Vagina (tissue), 2 donors: ENCODE measurements at places on chromosomes 16 and 17.

- DNase-seq = no peak
Observed at GRCh38 chr17:6075050-6075449, 4.9 kb downstream of the WSCD1 start.

DNA sequence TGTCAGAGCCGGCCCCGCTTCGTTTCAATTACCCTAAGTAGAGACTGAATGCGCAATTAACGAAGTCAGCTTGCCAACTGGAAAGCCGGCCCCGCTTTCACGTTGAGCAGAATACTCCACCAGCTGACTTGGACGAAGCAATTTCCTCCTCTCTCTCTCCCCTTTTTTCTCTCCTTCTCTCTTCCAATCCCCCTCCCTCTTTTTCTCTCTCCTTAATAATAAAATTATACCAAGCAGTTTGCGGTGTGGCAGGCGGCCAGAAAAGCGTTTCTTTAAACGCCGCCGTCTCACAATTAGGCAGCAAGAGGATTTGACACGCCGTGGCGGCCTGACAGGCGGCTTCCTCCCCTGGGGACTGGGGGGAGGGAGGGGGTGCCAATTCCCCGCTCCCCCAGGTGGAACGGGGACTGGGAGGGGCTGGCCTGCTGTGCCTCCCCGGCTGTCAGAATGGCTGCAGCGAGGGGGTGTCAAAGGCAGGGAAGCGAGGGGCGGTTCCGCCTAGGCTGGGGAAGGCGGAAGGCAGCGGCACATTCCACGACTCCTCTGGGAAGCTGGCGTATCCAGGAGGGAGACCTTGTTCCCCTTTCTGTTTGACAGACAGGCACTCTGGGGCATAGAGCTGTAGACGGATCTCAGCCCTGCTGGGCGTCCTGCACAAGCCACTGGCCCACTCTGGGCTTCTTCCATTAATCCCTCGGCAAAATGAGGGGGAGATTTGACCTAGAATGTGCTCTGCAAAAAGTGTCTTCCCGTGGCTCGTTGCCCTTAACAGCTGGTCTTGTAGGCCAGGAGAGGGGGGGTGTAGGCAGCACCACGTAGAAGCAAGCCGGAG is 52.7 kb downstream of the SREBF1 start:
- no peak for DNase-seq

DNA sequence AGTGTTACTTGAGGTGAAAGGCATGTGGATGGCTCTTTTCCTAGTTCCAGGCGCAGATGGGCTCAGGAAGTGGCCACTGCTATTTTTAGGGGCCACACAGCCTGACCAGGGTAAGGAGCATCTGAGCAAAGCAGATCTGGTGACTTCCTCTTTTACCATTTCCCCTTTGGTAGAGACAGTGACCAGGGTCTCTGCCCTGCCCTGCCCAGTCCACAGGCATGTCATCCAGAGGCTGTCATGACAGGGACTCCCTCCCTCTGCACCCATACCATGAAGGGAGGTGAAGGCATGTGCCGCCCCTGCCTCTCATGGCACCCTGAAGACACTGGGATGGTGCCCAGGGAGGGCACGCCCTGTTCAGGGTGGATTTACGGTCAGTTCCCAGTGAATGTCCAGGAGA is 2.2 kb downstream of the PLA2G15 start:
- no peak for DNase-seq

DNA sequence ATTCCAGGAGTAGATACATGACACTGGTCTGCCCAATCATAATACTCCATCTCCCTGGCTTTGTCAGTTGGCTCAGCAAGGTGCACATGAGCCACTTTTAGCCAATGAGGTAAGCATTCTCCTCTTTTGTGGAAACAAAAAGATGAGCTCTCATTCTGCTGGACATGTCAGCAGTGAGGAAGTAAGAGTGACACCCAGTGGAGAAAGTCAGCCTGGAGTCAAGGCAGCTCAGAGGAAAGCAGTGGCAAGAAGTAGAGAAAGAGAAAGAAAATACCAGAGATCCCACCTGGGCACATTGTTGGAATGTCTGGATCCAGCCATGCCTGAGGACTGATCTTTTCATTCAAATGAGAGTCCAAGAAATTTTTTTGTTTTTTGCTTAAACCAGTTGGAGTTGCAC is 496.9 kb upstream of the C16orf82 start:
- no peak for DNase-seq

- no peak for DNase-seq
Observed at GRCh38 chr17:57926723-57927047, 28.5 kb downstream of the CUEDC1 start.

- DNase-seq = no peak
Observed at GRCh38 chr17:28261219-28261618, 57.8 kb upstream of the TMEM97 start.

DNA sequence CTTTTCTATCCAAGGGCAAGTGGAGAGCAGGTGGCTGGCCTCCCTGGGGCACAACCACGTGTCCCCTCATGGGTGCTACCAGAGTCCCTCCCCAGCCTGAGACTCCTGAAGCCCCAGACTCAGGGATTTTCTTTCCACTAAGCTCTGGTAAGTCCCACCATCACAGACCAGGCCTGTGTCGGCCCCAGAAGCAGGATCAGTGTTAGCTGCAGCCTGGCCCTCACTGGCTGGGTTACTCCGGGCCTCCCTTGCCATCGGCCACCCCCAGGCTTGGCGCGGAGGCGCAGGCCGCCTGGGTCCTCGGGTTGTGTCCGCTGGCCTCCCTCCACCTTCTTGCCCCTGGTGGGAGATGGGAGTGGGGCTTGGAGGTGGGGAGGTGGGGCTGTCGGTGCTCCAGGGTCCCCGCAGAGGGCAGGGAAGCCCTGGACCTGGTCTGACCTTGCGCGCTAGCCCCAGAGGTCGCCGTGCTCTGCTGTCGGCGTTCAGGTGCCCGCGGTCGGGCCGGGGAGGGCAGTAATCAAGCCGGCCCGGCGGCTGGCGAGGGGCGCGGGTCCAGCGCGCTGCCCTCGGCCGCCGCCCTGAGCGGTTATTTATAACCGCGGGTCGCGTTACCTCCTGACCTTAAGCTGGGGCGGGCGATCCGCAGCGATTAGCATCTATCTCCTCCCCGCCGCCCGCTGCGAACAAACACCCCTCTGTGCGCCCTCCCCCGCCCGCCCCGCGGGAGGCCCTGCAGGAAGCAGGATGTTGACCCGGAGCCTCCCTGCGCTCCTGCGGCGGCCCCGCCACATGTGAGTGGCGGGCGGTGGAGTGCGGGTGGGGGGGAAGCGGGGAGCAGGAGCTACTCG is 78.1 kb upstream of the TOB1 start:
- DNase-seq = peak; percentile 87

GRCh38 chr17:78557598-78558039 is 19.6 kb downstream of the DNAH17 start:
- DNase-seq = no peak

DNA sequence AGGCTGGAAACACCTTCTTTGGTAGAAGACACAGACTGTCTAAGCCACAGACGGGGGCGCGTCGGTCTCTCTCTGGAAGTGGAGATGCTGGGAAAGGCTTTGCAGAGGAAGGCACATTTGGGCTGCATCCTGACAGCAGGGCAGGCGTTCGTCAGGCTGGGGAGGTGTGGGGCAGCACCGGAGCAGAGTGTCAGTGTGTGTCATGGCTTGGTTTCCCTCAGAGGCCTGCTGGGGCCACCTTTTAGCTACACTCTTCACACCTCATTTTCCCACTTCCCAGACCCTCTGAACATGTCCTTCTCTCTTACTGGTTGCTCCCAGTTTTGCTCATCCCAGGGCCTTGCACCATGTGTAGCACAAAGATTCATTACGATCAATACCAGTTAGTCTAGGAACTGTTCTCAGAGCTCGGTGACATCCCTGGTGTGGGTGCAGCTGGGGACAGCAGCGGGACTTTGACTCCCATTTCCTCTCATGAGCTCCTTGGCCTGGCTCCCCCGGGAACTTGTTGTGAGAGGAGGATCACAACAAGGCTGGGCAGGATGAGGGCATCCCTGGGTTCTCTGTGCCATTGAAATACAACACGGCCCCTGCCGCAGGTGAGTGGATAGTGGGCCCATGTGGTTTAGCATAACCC is 33.1 kb downstream of the SMARCE1 start:
- no peak for DNase-seq

DNA sequence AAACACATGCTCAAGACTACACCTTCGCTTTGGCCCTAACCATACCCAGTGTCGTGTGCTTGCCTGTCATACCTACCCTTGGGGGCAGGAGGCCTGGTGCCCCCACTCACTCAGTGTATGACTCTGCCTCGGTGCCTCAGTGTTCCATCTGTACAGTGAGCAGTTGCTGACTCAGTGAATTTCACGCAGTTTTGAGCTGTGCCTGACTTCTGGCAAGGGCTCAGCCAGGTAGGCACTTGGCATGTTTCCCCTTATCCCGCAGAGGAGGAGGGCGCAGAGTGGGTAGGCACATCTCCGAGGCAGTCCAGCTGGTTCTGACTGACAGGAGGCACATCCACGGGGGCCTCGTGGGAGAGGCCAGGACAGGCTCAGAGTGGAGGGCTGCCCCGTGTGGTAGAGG is 148.9 kb upstream of the CIBAR2 start:
- no peak for DNase-seq

DNA sequence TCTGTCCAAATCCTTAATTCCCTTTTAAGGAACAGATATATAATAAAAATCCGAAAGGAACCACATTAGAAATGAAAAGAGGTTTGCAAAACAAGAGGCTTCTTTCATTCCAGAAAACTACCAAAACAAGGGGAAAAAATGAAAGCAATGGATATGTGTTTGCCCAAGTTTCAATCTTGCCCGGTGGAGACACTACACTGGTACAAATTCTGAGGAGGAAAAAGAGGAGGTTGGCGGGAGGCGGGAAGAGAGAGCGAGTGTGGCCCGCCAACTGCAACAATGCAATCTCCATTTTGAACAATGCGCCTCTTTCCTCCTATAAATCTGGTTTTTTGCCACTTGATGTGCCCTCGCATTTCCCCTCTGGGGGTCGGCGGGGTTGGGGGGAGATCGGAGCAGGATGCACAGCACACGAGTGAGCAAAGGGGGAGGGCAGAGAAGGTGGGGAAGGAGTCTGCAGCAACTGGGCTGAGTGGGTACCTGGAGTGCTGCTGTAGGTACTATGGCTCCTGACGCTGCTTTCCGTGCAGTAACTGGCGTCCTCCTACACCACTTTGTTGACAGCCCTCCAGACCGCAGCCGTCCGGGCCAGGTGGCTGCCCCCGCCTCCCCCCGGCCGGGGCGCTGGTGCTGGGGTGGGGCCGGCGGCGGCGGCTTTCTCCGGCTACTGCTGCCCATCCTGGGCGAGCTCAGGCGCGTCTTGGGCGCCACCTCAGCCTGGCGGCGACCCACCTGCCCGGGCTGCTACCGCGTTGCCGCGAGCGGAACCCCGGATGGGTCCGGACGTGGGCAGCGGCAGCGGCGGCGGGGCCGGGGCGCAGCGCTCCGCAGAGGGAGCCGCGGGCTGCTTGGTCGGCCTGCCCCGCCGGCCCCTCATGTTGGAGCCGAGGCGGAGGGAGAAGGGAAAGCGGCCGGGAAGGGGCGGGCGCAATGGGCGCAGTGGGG is 93.8 kb upstream of the PLEKHM1 start:
- no peak for DNase-seq

- DNase-seq = no peak
Observed at GRCh38 chr17:68512960-68513474, 787 bp downstream of the PRKAR1A start.

DNA sequence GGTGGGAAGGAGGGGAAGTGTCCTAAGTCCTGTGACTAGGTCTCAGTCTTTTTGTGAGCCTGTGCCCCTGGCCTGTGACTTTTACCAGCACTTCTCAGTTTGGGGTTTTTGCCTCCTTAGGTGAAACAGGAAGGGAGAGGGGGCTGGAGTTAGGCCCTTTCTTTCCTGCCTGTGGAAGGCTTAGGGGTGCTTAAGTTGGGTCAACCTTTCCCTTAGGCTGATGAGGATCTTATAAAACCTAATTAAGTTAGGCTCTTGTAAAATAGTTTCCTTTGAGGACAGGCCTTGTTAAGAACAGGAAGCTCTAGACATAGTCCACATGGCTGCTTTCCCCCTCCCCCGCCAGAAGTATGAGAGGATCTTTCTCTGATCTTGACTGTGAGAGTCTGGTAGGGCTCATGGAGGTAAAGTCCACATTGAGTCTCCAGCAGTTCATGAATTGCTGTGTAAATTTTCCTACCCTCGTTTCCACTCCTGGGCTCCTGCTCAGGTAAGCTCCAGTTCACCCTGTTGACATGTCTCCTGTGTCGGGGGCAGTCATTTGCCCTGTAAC is 17.0 kb upstream of the DNASE1 start:
- no peak for DNase-seq

DNA sequence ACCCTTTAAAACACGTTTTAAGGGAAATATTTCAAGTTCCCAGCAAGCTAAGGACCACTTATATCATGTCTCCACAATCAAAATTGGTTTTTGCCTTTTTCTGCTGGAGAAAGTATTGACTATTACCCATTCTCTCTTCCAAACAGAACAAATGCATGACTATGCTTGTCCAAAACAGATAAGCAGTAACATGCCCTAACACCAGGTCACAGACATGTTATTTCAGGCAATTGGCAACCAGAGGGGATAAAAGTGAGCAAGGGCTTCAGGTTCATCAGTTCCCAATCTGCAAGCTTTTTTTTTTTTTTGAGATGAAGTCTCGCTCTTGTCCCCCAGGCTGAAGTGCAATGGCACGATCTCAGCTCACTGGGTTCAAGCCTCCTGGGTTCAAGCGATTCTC is 15.0 kb downstream of the SKA2 start:
- DNase-seq = no peak

DNA sequence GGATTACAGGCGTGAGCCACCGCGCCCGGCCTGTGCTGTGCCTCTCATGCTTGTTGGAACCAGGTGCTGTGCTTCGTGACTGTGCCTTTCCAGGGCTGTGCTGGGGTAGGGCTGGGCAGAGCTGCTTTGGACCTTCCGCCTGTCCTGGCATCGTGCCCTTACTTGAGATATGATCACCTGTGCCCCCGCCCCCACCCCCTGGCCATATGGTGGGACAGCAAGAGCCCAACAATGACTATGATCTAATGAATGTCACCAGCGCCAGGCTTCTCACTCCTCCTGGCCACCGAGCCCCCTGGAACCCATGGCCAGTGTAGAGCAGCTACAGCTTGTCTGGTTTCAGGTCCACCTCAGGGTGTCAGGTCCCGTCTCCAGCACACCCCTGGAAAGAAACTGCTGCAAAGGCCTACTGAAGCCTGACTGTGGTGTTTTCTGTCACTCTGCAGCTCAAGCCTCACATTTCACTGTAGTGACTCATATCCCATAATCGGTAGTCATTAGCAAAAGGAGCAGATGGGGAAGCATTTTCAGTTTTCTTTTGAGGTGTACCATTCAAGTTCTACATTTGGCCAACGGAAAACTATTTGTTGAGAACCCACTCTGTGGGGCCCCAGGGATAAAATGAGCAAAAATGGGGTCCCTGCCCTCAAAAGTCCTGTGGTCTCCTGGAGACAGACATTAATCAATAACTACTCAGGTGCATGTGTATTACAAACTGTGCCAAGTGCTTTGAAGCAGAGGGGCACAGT is 22.1 kb downstream of the FCSK start:
- no peak for DNase-seq

- DNase-seq = peak; percentile 85
Observed at GRCh38 chr16:9903-10665, 43.3 kb downstream of the POLR3K start.

GRCh38 chr17:4562015-4562969 is 1.9 kb upstream of the GGT6 start:
- no peak for DNase-seq

GRCh38 chr16:13153696-13154095 is 252.3 kb downstream of the SHISA9 start:
- no peak for DNase-seq
